Urinary bladder (tissue), 4 donors: ENCODE measurements at places on chromosomes 6 and 20. TPM values are rescaled to one million over a fixed set of nuclear protein-coding genes. Genes with fewer than 3 reads are reported as not detected.

DNA sequence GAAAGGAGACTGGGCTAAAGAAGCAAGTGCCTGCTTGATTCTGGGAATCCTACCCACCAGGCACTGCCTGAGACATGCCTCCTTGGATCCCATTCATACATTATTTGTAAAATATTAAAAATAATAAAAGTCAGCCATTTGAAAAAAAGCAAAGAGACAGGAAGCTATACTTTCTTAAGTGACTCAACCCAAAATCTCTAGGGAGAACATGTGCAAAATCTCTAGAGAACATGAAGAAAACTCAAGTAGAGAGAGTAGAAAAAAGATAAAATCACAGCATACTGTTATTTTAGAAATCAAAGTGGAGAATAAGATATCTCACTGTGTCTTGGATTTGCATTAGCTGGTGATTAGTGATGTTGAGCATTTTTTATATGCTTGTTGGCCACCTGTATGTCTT, 197.2 kb upstream of the GGTLC1 start:
- DNase-seq: no peak

DNA sequence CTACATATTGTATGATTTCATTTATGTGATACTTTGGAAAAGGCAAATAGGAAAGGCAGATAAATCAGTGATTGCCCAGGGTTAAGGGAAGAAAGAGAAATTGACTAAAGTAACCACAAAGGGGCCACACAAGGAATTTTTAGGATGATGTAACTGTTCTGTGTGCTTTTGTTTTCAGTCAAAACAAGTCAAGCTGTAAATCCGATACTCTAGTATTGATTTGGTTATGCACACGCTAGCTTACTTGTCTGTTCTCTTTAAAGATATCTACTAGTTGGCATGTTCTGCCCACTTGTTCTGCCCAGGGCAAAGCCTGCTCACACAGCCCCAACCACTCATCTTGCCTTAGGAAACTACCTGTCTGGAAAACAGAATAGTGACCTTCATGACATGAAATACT, 6.4 kb downstream of the FBXL4 start:
- DNase-seq: no peak

- no peak for DNase-seq
These were observed 2.0 kb downstream of the CTNNBL1 start for GRCh38 chr20:37695684-37696342.

DNA sequence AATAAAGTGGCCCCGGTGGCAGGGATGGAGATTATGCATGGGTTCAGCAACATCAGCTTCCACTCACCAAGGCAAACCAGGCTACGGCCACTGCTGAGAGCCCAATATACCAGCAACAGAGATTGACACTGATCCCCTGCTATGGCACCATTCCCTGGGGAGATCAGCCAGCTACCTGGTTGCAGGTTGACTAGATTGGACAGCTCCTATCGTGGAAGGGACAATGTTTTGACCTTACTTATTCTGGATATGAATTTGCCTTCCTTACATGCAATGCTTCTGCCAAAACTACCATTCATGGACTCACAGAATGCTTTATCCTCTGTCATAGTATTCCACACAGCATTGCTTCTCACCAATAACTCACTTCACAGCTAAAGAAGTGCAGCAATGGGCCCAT, 174.8 kb upstream of the TNFAIP3 start:
- no peak for DNase-seq

DNA sequence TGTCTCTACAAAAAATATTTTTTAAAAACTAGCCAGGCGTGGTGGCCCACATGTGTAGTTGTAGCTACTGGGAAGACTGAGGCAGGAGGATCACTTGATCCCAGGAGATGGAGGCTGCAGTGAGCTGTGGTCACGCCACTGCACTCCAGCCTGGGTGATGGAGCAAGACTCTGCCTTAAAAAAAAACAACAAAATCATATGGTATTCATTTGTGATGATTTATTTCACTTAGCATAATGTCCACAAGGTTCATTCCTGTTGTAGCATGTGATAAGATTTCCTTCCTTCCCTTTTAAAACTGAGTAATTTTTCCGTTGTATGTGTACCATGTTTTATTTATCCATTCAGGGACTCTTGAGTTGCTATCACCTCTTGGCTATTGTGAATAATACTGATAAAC, 26.2 kb downstream of the TMEM170B start:
- no peak for DNase-seq

DNA sequence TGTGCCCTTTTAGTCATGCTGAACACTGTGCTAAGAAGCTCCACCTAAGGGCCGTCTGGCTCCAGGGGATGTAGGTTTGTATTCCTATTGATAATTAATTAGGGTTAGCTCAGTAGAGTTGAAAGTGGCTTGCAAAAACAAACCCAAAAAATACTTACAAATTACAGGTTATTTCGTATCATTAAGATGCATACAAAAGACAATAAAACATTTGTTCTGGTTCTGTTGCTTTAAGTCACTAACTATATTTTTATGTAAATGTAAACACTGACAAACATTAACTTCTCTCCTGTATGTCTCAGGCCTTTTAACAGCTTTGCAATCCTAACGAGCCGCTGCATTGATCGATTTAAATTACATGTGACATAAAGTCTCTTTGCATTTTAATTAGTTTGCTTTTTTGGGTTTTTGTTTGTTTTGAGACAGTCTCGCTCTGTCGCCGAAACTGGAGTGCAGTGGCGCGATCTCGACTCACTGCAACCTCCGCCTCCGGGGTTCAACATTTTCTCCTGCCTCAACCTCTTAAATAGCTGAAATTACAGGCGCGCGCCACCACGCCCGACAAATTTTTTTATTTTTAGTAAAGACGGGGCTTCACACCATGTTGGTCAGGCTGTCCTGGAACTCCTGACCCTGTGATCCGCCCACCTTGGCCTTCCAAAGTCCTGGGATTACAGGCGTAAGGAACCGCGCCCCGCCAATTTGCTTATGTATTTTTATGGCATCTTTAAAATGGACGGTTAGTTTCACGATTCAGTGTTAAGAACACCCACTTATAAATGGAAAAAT, 110.9 kb downstream of the HFE start:
- DNase-seq: no peak

DNA sequence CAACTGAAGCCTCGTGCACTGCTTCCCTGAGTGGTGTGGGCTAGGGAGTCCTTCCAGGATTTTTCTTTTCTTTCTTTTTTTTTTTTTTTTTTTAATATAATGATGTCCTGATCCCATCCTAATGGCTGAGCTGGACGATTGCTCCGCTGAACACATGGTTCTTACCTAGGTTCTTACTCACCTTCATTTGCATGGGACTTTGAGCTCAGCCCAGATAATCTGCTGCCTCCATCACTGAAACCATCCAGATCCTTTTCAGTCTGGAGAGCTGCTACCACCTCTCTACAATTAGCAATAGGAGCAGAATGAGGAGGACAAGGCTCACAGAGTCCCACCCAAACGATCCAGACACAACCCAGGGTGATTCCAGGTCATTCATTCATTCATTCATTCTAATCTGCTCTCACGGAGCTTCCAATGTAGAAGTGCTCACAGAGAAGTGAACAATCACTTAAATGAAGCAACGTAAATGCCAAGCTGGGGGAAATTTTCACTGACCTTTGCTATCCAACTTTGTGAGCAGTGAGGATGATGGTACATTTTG, 246.3 kb upstream of the RREB1 start:
- DNase-seq: no peak

DNA sequence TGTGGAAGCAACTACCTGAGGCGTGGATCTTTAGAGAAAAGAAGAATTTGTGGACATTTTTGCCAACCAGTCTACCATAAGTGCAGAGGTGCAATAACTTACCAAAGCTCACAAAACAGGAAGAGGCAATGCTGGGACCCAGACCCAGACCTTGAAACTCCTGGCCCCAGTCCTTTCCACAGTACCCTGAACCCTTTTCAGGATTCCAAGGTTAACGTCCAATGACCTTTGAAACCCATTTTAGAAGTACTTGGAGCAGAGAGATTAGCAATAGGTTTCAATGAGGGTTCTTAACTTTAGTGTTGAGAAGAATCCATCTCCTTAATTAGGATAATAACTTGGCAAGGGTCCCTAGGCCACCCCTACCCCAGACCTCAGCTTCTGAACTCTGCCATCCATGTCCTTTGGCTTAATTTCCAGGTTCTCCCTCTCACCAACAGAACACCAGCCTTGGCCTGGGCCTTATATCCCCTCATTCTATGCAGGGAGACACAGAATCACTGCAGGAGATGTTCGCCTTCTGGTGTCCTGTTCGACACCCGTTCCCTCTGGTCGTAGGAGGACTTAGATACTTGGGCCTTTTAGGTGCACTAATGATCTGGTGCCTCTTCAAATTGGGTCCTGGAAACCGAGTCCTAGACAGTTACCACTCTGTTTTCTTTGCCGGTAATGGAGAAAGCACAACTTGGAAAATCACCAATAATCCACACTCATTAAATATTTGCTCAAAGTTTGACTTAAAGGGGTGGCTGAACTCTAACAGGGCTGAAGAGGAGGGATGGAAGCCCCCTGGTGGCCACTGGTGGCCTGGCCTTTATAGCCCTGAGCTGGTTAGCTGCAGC, 40.6 kb downstream of the ISM1 start:
- DNase-seq: no peak

- no peak for DNase-seq
These were observed 29.8 kb downstream of the AIG1 start for GRCh38 chr6:143090314-143091044.

GRCh38 chr6:42960243-42961019, at the start of gene GNMT:
Gene GNMT, plus strand, starts transcription at chr6:42960754. Its CDS starts 14 bp downstream, at chr6:42960768.
- DNase-seq: no peak

DNA sequence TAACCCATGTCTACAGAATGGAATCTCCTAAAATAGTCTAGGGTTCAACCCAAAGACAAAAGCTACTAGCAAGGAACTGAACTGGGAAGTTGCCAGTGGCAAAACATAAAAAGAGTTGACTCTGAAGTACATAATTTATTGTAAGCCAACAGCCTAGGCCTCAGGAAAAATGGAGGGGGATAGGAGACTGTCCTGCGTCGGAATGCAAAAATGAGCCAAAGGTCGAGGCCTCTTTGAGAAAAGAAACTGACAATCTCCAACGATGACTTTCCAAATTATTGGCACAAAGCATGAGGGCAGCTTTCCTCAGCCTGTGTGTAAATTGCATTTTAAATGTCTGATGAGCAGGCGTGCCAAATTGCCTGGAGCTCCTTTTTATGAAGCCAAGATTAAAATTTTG, 2.1 kb downstream of the COL12A1 start:
- no peak for DNase-seq

DNA sequence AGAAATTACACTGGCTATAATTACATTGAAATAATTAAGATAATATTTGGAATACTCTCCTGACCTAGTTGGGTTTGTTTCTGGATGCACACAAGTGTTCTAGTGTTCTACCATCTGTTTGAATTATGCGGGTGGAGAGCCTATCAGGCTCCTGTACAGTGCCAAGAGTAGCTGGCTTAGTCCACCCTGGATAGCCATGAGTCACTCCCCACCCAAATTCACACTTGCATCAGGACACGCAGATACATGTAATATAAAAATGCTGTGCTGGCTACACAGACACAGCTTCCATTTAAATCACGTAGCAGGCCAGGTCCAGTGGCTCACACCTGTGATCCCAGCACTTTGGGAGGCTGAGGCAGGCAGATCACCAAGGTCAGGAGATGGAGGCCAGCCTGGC, 686.2 kb upstream of the SLC35B3 start:
- no peak for DNase-seq

DNA sequence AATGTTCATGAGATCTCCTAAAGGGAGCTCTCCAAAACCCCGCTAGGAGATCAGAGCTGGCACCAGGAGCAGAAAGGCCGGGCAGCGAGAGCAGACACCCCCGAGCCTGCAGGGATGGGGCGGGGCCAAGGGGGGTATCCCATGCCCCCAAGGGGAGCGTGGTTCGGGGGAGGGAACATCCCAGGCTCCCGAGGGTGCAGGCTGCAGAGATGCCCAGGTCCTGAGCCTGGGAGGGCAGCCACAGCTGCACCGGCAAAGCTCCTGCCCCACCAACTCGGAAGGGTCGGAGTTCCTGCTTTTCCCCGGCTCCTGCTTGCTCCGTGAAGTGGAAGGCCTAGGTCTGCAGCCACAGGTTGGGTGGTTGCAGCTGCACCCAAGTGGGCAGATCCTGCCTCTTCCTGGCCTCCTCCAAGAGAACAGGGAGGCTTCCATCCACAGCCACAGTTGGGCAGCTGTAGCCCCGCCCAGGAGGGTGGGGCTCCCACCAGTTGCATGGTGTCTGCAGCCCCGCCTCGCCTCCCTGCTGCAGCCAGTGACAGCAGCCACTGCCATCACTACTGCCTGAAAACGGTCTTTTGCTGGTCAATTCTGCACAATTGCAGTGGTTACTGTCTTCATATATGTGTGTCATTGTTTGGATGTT, 13.4 kb upstream of the GMNN start:
- DNase-seq: no peak

GRCh38 chr20:53186635-53187034, 214.5 kb downstream of the TSHZ2 start:
- DNase-seq: no peak

- no peak for DNase-seq
These were observed 162.3 kb downstream of the MRPL14 start for GRCh38 chr6:43964659-43965570.

GRCh38 chr6:162074641-162075275, 652.8 kb downstream of the PRKN start:
- DNase-seq: no peak

DNA sequence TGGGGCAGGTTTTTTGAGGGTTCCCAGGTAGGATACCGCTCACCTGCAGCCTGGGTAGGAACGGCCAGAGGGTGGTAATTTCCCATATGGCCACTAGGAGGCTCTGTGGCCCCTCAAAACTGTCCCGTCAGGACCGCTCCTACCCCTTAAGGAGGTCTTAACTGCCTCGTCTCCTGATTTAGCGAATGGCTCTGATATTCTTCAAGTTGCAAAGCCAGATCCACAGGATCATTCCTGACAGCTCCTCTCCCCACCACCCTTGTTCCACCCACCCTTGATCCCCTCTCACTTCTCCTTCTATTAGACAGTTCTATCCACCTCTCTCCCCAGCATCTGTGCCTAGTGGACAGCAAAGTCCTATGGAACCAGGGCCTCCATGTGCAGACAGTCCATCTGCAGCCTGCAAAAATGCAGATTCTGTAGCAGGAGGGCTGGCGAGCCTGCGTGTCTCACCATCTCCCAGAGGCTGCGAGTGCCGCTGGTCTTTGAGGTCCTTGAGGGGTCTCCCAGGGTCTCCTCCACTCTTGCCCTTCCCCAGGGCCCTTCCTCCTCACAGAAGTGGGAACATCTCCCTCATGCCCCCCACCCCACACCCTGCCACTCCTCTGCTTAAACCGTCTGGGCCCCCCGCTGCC, 34.3 kb upstream of the ZBP1 start:
- DNase-seq: no peak

- DNase-seq: no peak
These were observed 77.1 kb upstream of the MRPS10 start for GRCh38 chr6:42294759-42295158.

GRCh38 chr6:130848945-130849344, 21.7 kb downstream of the SMLR1 start:
- DNase-seq: no peak

Gene LAMP5
- total RNA-seq: 3.5 TPM

Gene DYNLRB1
- 36.2 TPM for total RNA-seq

Gene CCM2L
- 5.8 TPM for total RNA-seq

Gene GINS1
- total RNA-seq: 10.2 TPM

Gene PPIL6
- total RNA-seq: 11.9 TPM

Gene MEI4
- 0.21 TPM for total RNA-seq

Gene COL9A3
- total RNA-seq: 101 TPM

Gene HNF4A
- not detected for total RNA-seq

Gene SNX21
- 33.5 TPM for total RNA-seq
